Ascending aorta (tissue), 2 donors: ENCODE measurements at places on chromosomes 7 and 10. TPM values are rescaled to one million over a fixed set of nuclear protein-coding genes. Genes with fewer than 3 reads are reported as not detected.

DNA sequence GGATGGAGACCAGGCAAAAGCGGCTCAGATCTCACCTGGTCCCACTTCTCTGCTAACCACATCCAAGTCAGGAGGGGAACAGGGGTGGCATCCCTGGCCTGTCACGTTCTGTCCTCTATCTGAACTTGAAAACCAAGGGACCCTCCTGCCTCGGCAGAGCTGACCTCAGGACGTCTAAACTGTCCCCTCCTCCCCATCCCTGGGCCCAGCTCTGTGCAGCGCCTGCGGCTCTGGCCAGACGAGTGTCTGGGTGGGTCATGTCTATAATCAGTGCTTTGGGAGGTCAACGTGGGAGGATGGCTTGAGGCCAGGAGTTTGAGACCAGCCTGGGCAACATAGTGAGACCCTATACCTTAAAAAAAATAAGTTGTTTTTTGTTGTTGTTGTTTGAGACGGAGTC lies 70.0 kb upstream of the ZNF479 start:
- no peak for DNase-seq
- no peaks in the 10 kb centered on the region for H3K36me3 ChIP-seq
- no peak overlapping the region for H3K27ac ChIP-seq
- H3K4me1 ChIP-seq: no peaks in the 10 kb centered on the region

GRCh38 chr7:1460821-1461645 lies 1.8 kb upstream of the MICALL2 start:
- H3K27me3 ChIP-seq: no peaks in the 10 kb centered on the region
- peak; percentile 86 for DNase-seq
- no peaks in the 10 kb centered on the region for H3K36me3 ChIP-seq
- H3K4me3 ChIP-seq: peak overlapping the region; percentile 63

DNA sequence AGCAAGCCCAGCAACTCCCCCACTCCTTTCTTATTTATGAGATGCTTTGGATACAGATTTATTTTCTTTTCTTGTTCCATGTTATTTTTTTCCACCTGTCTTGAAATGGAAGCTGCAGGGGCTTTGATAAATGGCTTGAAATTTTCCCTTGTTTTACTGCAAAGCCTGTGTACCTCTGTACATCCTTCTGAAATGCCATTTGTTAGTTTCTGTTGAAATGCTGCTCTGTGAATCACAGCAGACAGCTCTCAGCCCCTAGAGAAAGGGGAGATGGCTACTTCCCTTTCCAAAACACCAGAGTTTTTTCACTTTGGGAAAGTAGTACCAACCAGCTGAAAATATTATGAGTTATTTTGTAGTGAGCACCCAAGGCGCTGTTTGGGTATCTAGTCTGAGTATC lies 304.2 kb downstream of the ELMO1 start:
- no peak overlapping the region for H3K4me3 ChIP-seq
- H3K27ac ChIP-seq: no peak overlapping the region
- no peaks in the 10 kb centered on the region for H3K4me1 ChIP-seq
- no peaks in the 10 kb centered on the region for H3K27me3 ChIP-seq

The AKR1C4 gene
- not detected for total RNA-seq
